ENCODE measurements at places on chromosomes 5 and 9. TPM values are rescaled to one million over a fixed set of nuclear protein-coding genes. Genes with fewer than 3 reads are reported as not detected.

Gene PAPPA
- 0.65 TPM for total RNA-seq

DNA sequence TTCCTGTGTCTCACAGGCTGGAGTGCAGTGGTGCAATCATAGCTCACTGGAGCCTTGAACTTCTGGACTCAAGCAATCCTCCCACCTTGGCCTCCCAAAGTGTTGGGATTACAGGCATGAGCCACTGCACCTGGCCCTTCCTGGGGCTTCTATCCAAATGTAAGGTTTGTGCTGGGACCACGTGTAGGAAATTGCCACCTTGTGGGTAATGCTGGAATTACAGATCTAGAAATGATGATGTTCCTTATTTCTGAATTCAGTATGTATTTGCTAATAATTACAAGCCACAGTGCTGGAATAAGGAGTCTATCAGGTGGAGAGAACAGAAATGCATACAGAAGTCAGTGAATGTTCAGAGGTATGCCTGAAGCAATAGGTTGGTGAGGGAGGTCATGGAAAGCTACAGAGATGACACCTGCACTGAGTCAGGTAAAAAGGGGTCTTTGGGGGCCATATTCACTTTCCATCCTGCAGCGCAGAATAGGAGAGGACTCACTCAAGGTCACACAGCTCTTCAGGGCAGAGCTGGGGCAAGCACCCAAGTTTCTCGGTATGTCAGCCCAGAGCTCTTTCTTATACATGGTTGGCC is 8.8 kb upstream of the IGFBPL1 start:
- DNase-seq: peak; percentile 53

Gene MACROH2A1
- 227 TPM for total RNA-seq

DNA sequence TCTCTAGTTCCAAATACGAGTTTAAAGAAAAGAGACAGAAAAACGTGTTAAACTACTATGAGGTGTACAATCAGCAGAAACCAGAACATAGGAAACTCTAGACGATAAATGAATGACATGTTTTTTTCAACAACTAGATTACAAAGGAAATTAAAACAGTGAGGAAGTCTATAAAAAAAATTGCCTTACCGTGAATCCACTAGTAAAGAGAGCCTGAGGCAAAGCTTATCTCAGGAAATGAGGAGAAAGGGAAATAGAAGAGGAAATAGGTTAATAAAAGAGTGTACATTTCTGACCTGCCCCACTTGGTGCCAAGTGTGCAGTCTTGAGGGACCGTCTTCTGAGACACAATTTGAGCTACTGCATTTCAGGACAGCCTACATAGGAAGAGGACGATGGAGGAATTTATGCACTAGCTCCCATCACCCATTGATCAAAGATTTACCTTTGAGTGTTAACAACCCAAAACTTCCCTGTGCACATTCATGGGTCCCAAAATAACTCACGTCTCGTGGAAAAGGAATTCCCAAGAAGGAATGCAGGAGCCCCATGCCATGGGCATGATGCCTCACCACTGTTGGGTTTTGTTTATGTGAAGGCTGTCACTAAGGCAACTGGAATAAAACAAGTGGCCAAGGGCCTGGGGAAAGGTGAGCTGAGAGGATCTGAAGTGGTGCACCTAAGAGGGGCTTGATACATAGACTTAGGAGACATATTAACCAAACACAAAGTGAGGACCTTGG is 53.6 kb upstream of the SLC1A3 start:
- DNase-seq: no peak

Gene BNC2
- 1.2 TPM for total RNA-seq

GRCh38 chr5:13188371-13188770 is 756.1 kb downstream of the DNAH5 start:
- DNase-seq: no peak

Gene MEGF10
- total RNA-seq: 1.3 TPM

DNA sequence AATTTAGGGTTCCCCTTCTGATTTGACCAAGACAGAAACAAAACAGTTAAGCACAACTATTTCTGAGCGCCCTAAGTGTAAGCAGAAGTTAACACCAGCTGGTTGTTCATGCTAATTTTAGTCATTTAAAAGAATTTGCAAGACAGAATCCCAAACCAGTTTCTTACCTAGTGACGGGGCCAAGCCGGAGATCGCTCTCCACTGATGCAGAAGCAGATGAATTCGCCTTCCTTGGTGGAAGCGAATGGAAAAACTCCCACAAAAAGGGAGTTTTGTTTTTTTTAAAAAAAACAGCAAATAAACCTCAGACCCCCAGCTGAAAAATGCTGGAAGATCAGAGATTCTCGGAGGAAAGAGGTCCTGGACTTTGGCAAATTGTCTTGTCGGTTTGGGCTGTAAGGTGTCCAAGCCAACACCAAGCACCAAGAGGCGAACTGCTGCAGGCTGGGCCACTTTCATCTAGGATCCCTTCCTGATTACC is 47.4 kb upstream of the GLDC start:
- no peak for DNase-seq
